A172 (cell line): ENCODE measurements at places on chromosomes 4 and X. TPM values are rescaled to one million over a fixed set of nuclear protein-coding genes. Genes with fewer than 3 reads are reported as not detected.

The DMD gene
- 17.6 and 29.7 TPM in 2 replicates for total RNA-seq

DNA sequence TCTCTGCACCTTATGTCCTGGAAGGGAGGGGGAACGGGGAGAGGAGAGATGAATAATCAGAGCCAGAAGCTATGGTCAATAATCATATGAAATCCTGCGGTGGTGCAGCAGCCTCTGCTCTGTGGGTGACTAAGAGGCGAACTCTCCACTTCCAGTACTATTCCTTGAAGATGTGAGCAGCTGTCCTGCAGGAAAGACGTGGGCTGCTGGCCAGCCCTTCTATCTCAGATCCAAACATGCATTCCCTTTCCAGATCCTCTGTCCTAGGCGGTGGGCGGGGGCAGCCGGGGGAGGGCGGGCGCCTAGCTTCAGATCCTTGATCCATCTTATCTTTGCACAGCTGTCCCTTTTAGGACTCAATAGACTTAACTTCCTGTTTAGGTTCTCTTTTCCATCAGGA, 34.5 kb downstream of the SPINK2 start:
- DNase-seq, result peak; percentile 58

GRCh38 chr4:15077969-15078368, 75.7 kb downstream of the CPEB2 start:
- no peak for DNase-seq

- DNase-seq, result no peak
Observed at GRCh38 chr4:55706541-55706940, 70.4 kb upstream of the NMU start.

GRCh38 chr4:132642016-132642817, 506.9 kb upstream of the PCDH10 start:
- peak; percentile 57 for DNase-seq
